Testis (tissue), 5 donors: ENCODE measurements at places on chromosomes 13 and 19.
A peak's percentile ranks its signal among the peaks of the same experiment; 100 is the strongest.

DNA sequence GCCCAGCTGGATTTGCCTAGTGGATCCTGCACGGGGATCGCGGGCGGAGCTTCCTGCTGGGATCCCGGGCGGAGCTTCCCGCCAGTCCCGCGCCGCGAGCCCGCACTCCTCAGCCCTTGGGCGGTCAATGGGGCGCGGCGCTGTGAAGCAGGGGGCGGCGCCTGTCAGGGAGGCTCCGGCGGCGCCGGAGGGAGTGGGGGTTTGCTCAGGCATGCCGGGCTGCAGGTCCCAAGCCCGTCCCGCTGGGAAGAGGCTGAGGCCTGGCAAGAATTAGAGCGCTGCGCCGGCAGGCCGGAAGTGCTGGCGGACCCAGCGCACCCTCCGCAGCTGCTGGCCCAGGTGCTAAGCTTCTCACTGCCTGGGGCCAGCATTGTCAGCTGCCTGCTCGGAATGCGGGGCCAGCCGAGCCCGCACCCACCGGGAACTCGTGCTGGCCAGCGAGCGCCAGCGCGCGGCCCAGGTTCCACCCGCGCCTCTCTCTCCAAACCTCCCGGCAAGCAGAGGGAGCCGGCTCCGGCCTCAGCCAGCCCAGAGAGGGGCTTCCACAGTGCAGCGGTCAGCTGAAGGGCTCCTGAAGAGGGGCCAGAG is 119.6 kb downstream of the PRR20E start:
- DNase-seq, result peak; percentile 63

DNA sequence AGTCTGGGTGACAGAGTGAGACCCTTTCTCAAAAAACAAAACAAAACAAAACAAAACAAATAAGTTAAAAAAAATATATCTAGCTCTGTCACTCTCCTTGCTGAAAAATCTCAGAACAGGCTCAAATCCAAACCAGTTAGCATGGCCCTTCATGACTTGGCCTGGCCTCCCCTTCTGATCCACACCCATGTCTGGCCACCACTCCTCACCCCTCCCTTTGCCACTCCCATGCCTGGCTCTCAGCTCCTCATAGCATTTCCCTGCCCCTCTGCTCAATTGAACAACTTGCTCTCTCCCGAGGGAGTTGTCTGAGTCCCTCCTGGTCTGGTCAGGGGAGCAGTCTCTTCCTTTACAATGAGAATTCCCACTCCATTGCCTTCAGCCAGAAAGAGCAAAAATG is 4.0 kb upstream of the GSX1 start:
- DNase-seq, result no peak

DNA sequence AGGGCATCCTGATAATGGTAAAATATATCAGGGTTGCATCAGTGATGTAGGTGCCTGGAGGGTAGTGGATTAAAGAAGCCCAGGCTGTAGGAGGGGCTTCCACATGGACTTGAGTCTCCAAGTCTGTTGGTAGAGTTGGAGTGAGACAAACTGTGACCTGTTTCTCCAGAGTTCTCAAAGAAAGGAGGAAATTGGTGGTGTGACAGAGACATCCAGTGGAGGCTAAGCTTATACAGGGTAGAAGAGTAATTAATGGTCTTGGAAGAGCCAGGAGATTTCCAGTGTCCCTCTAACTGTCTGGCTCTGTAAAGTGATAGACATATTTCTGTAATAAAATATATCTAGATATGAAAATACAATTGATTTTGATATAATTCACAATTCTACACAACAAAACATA is 61.1 kb downstream of the GPC5 start:
- no peak for DNase-seq

GRCh38 chr13:58855283-58855682 is 1223.7 kb downstream of the PCDH17 start:
- DNase-seq, result no peak

DNA sequence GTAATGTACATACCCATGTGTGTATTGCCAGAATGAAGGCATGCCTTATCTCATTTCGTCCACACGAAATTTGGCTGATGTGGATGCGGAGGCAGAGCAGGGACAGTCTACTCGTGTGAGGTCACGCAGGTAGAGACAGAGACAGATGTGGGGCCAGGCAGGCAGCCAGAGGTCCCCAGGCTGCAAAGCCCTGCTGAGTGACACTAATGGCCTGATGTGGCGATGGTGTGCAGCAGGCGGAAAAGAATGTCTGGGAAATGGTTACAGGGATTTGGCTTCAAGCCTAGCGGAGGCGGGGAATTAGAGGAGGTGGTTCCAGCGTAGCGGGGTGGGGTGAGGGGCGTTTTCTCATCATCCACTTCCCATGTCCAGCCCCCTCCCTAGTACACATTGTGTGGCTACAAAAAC is 4.2 kb upstream of the IZUMO2 start:
- no peak for DNase-seq
